ENCODE measurements at places on chromosomes 13 and 19. TPM values are rescaled to one million over a fixed set of nuclear protein-coding genes. Genes with fewer than 3 reads are reported as not detected.
A peak's percentile ranks its signal among the peaks of the same experiment; 100 is the strongest.

GRCh38 chr13:35484384-35484783 is 7.9 kb upstream of the MAB21L1 start:
- no peak for DNase-seq

- DNase-seq = no peak
Measured at GRCh38 chr13:27147530-27148170, 24.0 kb downstream of the USP12 start.

DNA sequence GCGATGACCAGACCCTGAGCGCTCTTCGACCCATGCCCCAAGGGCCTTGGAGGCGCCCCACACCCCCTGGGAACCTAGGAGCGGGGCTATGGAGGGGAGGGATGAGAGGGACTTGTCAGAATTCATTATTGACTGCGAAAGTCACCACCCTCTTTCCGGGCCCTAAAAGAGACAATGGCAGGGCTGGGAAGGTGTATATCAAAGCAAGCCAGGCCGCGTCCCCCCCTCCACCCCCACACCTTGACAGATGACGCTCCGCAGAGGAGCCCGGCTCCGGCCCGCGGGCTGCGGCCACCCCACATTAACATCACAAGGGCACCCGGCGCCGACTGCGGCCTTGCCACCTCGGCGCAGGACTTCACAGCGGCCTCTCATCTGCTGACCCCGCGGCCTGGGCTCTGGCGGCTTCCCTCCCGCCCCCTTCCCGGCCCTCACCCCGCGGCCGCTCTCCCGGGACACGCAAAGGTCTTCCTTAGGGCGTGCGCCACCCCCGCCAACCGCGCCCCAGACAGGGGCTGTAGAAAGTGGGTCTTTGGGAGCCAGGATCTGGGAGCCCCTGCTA is 2.4 kb downstream of the CDX2 start:
- no peak for DNase-seq

DNA sequence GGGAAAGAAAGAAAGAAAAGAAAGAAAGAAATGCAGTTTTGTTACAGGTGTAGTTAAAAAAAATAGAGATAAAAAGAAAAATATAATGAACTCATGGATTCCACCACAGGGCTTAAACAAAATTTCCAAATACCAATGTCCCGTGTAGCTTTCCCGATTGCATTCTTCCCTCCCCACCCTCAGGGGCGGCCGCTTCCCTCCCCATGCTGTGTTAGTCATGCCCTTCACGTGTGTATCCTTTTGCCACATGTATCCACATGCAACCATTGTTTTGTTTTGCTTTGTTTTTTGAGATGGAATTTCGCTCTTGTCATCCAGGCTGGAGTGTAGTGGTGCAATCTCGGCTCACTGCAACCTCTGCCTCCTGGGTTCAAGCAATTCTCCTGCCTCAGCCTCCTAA is 3.6 kb upstream of the KMT5C start:
- no peak for DNase-seq

DNA sequence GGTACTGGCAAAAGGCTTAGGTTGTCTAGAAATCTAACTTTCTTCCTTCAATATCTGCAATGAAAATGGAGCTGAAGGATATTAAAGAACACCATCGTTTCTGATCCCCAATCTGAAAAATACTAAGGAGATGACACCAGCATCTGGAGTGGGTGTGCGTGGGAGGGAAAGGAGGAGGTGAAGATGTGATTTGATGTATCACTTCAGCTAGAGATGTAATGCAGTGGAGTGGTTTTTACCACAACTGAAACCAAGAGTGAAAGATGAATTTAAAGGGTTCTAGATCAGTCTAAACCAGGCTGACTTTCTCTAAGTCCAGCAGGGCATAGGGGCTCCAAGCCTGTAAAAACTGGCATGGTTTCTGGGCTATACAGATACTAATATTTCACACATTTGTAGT is 148.4 kb downstream of the AKAP11 start:
- DNase-seq = no peak

GRCh38 chr19:57506163-57506562 is 6.4 kb downstream of the ZNF773 start:
- no peak for DNase-seq

DNA sequence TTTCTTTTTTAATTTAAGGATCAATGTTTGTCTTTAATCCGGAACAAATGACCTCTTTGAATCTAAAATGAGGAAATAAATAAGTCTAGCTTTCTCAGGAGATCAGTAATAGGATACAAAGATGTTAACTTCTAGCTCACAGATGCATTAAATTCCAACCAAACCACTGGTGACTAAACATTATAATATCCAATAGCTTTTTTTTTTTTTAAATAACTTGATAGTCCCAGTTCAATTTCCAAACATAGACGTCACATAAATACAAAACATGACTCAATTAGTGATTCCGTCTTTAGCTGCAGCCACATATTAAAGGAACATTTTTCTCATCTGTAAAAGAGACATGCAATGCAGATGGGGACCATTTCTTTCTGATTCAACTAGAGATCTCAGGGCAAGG is 390.5 kb upstream of the PCDH9 start:
- no peak for DNase-seq

- no peak for DNase-seq
Measured at GRCh38 chr19:50178320-50178719, 15.2 kb upstream of the IZUMO2 start.

DNA sequence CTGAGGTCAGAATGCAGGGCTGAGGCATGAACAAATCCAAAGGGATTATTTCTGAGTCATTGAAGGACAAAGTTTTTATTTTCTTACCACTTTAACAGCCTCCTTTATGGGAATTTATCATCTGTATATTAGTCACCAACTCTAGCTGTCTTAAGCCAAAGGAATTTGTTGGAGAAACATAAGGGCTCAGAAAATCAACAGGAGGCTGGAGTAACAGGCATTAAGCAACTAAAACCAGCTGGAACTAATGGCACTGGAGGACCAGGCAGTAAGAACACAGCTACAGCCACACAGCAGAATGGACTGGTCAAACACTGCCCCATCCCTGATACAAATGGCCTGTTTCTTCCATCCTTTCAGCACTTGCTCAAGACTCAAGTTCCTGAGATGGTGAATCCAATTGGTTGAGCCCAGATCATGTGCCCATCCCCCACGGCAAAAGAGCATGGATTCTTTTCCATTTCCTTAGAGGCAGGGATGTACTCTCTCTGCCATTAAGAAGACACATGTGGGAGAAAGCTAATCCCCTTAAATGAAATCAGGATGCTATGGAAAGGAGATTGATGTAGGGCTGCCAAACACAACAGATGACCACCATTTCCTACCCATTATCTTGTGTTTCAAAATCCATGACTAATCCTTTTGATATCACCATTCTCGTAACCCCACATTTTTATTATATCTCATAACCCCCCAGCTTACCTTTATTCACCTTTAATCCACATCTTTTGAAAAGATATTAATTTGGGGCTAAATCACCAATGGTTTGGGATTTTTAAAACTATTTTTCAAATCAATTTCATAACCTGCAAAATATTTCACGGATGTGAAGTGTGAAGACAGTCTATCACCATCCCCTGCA is 157.0 kb upstream of the FNDC3A start:
- no peak for DNase-seq

DNA sequence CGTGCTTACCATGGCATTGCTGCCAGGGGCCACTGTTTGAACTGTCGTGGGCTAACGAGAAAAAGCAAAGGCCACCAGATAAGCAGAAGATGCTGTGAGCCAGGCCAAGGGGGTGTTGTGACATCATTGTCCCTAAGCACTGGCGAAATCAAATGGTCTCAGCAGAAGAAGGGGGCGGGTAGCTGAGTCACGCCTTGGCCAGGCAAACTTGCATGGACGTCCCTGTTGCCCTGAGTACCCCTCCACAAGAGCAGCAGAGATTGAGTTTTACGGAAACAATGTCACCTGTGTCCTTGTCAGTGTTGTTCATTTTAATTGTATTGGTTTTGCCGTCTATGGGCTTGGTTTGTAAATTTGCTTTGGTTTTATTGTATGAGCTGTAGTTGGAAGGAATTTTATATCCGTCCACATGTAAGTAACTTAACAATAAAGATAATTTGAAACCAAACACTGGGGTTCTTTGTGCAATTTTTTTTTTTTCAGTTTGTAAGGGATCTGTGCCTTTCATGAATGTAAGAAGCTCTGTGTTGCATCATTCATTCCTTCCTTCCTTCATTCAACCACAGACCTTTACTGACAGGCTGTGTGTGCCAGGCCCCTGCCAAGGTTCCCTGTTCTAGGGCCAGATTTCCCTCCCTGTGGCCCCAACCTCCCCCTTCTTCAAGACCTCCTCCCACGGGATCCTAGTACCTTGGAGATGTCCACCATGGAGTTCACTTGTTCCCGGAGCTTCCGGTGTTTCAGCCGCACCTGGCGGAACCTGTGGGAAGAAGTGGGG is 12.3 kb downstream of the KCNN4 start:
- no peak for DNase-seq

- DNase-seq = no peak
Measured at GRCh38 chr13:29800687-29801086, 49.7 kb downstream of the UBL3 start.

GRCh38 chr19:29841559-29842367 is 30.0 kb downstream of the CCNE1 start:
- DNase-seq = no peak

- no peak for DNase-seq
Measured at GRCh38 chr13:96935901-96936300, 58.4 kb downstream of the OXGR1 start.

DNA sequence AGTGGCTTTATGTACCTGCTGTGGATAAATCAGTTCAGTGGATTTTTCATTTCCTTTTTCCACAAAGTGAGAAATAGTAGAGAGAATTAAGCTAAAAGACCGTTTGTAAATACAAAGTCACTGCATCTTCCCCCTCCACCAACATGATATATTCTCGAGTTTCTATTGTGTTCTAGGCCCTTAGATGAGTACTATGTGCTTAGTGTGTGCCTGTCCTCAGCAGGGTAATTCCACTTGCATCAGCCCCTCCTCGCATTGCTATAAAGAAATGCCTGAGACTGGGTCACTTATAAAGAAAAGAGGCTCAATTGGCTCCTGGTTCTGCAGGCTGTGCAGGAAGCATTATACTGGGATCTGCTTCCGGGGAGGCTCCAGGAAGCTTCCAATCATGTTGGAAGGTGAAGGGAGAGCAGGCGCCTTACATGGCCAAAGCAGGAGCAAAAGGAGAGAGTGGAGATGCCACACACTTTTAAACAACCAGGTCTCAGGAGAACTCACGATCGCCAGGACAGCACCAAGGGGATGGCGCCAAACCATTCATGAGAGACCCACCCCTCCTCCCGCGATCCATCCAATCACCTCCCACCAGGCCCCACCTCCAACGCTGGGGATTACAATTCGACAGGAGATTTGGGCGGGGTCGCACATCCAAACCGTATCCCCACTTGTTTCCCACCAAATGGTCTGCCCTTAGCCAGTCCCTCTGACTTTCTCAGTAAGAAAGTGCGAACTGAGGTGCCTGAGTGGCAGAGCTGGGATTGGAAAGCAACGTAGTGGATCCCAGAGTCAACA is 102.3 kb upstream of the ABCC4 start:
- DNase-seq = no peak

GRCh38 chr19:3075605-3076431 is 13.5 kb upstream of the TLE5 start:
- peak; percentile 63 for DNase-seq

GRCh38 chr13:57996717-57997116 is 365.2 kb downstream of the PCDH17 start:
- no peak for DNase-seq

DNA sequence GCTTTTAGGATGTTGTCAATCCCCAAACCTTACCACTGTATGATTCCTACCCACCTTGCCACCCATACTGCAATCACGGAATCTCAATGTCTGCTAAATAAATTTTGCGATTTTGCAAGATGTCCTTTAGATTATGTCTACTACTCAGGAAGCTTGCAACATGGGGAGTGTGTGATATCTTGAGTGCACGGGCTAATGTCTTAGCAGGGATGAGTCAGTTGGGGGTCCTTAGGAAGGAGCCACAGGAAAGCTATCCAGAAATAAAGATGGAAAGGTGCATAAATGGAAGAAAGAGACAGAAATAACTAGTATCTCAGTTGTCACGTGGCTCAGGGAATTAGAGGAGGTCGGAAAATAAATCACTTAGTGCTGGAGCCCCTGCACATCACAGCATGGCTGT is 77.1 kb downstream of the NALCN start:
- DNase-seq = no peak

DNA sequence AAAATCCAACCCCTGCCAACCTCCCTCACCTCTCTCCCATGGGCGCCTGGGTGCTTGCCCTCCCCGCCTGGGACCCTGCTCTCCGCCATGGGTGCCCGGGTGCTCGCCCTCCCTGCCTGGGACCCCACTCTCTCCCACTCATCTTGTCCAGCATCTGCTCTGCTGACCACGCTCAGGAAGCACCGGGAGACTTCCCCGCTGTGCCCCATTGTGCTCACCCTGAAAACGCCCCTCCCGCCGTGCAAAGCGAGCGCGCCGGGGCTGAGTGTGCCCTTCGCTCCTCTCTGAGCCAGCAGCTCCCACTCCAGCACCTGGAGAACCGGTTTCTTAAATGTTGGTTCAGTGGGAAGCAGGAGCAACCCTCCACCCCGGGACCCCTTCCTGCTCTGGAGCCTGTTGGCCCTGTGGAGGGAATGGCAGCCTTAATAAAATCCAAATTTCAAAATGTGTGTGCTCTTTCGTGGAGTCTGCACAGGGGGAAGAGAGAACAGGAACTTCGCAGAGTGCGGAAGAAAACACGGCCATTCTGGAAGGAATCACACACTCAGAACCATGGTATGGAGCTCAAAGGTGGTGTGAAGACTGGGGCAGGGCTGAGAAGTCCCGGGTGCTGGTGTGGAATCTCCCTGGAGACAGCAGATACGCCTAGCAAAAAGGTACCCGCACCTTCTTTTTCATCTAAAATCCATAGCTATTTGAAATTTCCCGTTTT is 23.1 kb upstream of the CDC16 start:
- DNase-seq = no peak

- no peak for DNase-seq
Measured at GRCh38 chr13:87536499-87536898, 134.7 kb upstream of the SLITRK5 start.

DNA sequence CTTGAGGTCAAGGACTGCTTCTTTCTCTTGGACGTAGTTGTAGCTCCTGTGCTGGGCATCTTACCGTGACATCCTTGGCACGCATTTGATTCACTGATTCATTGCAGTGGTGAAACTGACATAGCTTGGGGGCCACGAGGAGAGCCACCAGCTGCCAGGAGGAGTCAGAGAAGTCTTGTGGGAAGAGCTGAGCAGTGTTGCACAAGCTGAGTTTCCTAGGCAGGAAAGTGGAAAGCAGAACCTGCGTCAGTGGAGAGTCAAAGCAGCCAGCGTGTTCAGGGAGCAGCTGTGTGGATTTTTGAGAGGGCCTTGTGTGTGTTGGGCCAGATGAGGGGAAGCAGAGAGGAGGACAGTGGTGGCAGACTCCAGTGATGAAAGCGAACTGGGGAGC is 5.3 kb upstream of the GPR183 start:
- DNase-seq = no peak

- DNase-seq = no peak
Measured at GRCh38 chr13:45737571-45738017, 35.5 kb downstream of the CBY2 start.

- DNase-seq = no peak
Measured at GRCh38 chr13:94641409-94641941, 39.8 kb downstream of the GPR180 start.

- DNase-seq = no peak
Measured at GRCh38 chr13:101017123-101017872, 342.7 kb upstream of the TMTC4 start.

PINLYP gene
- total RNA-seq = 0.59 TPM

IGSF23 gene
- not detected for total RNA-seq

GNG7 gene
- total RNA-seq = 6.7 TPM

UQCR11 gene
- total RNA-seq = 102 TPM
